ENCODE measurements at places on chromosomes 11 and 22.
A peak's percentile ranks its signal among the peaks of the same experiment; 100 is the strongest.

GRCh38 chr11:31770011-31770700 lies 41.0 kb downstream of the PAX6 start:
- no peak for DNase-seq

- DNase-seq = no peak
Measured at GRCh38 chr11:103272876-103273275, 163.7 kb downstream of the DYNC2H1 start.

DNA sequence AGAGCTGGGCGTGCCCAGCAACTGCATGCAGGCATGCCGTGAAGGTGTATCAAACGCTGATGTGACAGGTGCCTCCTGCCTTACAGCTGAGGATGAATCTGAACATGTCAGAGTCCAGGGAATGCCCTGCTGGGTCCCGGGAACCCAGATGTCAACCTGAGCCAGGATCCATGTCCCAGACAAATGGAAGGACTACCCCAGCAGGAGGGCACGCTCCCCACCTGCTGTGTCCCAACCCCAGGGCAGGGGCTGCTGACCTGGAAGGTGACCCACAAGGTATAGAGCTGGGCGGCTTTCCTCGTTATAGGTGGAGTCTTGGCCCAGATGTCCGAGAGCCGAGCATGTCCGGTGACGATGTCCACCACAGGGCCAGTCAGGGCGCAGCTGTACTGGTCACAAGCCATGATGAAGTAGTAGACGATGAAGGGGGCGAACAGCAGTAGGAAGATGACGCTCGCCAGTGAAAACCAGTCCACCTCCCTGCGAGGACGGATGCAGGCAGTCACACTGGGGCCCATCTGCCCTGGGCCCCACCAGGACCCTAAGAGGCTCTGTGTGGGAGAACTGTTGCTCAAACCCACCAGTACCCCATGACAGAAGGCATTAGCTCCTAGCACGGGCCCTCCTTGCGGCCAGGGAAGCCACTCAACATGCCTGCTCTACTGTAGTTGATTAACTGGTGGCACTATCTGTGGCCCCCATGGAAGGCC lies 4.3 kb downstream of the DHCR7 start:
- no peak for DNase-seq

DNA sequence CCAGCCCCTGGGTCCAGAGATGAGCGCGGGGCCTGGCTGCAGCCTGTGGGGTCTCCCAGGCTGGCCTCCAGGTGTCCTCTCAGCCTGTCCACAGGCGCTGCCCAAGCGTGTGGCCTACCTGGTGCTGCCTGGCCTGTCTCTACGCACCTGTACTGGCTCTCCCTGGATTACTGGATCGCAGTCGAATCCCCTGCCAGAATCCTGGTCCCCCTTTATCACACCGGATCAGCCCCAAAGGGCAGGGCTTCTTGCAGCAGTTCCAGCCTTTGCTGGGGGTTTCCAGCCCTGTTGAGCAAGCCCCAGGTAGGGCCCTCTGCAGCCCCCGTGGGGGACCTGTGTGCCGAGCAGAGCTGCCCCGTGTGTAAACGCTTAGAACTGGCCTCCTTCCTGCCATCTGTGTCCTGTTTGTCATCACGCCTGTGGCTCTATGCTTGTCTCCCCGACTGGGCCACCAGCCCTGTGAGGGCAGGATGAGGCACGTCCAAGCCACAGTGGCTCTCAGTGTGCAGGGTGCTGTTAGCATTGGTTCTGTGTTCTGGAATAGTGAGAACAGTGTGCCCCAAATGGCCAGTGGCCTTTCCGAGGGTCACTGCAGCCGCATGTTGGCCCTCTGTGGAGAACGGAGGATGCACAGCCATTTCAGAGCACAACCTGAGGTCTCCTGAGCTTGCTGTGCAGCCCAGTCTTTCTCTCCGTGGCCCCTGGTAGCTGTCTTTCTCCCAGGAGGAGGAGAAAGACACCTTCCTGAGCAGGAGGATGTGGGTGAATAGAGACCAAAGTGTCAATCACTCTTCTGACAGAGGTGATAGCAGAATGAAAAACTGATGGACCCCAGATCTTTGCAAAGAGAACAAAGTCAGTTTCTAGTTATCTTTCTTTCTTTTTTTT lies 13.9 kb upstream of the TXNRD2 start:
- DNase-seq = no peak

GRCh38 chr11:8531982-8532381 lies 62.0 kb downstream of the STK33 start:
- no peak for DNase-seq

GRCh38 chr11:108938604-108939003 lies 273.7 kb downstream of the DDX10 start:
- DNase-seq = no peak

GRCh38 chr11:135033540-135033939 lies 621.5 kb upstream of the B3GAT1 start:
- no peak for DNase-seq

- peak; percentile 68 for DNase-seq
Measured at GRCh38 chr11:35012467-35013191, 96.2 kb downstream of the PDHX start.

DNA sequence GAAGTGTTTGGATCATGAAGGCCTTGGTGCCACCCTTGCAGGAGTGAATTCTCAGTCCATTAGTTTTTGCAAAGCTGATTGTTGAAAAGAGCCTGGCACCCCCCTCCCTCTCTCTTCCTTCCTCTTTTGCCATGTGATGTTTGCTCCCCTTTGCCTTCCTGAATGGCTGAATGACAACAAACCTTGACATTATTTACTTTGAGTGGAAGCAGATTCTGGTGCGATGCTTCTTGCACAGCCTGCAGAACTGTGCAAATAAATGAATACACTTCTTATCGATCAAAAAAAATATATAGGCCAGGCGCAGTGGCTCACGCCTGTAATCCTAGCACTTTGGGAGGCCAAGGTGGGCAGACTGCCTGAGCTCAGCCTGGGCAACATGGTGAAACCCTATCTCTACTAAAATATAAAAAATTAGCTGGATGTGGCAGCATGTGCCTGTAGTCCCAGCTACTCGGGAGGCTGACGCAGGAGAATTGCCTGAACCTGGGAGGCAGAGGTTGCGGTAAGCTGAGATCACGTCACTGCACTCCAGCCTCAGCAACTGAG lies 2.0 kb upstream of the NARS2 start:
- no peak for DNase-seq

DNA sequence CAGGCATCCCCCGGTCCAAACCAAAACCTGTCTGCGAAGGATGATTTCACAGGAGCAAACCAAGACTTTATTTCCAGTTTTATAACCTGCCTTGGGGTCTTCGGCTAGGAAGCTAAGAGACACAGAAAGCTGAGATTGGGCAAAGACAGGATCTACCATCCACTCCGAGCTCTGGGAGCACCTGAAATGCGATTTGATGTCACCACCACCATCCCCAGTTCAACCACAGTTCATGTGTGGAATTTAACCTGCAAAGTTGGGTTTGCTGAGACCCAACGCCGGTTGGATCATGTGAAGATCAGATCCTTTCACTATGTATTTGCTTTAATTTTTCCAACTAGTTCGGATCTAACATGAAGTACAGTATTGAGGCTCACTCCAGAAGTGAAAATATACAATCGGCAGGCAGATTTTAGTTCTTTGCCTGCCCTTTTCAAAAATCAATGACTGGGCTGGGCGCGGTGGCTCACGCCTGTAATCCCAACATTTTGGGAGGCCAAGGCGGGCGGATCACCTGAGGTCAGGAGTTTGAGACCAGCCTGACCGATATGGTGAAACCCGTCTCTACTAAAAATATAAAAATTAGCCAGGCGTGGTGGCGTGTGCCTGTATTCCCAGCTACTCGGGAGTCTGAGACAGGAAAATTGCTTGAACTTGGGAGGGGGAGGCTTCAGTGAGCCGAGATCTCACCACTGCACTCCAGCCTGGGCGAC lies 1.4 kb upstream of the C11orf24 start:
- DNase-seq = no peak

GRCh38 chr11:123158033-123159003 lies 36.7 kb downstream of the CLMP start:
- DNase-seq = no peak

DNA sequence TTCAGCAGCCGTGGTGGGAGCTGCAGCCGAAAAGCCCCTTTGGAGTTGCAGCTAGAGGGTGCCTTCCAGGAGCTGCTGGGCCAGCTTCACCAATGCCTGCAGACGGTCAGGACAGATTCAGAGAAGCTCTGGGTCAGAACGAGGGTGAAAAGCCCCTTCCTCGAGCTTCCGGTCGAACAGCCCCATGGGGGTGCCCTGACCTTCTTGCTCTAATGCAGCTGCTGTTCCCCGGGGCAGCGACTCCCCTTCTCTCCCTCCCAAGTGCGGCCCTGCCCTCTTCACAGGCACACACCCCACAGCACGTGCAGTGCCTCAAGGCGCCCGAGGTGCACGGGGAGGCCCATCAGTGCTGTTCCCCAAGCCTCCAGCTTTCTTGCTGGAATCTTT lies 9.6 kb upstream of the IFITM3 start:
- no peak for DNase-seq

DNA sequence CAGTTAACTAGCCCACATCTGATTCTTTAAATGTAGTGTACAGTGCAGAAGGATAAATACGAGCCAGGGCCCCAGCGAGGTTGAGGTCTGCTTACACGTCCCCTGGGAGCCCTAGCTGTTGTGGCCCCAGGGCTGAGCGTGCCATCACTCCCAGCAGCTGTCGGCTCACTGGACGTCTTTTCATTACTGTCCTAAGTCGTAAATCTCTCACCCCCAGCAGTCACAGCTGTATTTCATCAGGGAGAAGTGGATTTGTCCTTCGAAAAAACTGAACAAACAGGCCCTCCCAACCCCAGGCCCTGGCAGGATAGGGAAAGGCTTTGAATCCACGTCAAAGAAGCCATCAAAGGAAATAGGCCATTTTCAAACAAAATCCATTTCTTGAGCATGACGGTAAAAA lies 110.4 kb upstream of the CSNK2A3 start:
- DNase-seq = no peak

DNA sequence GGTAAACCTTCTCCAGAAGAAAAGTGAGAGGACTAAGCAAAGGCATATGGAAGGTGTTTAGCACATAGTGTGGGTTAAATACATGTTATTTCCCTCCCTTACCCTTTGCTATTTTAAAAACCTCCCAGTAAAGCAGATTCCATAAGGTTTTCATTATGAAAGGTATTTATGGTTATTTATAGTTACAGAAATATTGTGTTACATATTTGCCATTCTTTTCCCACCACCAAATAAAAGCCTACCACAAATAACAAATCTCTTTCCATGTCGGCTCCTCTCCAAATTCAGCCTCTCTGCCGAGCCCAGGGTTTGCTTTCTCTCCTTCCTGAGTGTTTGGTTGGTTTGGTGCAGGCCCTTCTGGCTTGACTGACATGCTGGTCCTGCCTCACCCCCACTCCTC lies 64.4 kb downstream of the INSC start:
- no peak for DNase-seq

- no peak for DNase-seq
Measured at GRCh38 chr11:26929806-26930517, 64.0 kb upstream of the FIBIN start.

DNA sequence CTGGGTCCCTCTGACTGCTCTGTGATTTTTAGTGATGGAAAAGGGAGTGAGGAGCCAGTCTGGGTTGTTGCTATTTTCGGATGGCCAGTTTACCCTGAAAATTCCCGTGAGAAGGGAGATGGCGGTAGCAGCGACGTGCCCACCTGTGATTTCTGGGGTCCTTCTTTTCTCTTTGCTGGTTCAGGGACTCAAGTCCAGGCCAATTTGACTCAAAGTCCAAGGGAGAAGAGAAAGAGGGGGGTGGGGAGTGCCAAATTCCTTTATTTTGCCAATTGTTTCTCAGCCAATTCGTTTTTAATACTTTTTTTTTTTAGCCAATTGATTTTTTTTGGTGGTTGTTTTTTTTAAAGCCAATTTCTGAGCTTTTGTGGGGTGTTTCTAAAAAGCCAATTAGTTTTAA lies 6.9 kb downstream of the IGF2 start:
- no peak for DNase-seq

- DNase-seq = no peak
Measured at GRCh38 chr11:90310210-90310609, 87.4 kb upstream of the CHORDC1 start.

- DNase-seq = peak; percentile 37
Measured at GRCh38 chr11:2194877-2195755, 23.5 kb upstream of the TH start.

GRCh38 chr11:99316776-99317520 lies 296.2 kb downstream of the CNTN5 start:
- DNase-seq = no peak

DNA sequence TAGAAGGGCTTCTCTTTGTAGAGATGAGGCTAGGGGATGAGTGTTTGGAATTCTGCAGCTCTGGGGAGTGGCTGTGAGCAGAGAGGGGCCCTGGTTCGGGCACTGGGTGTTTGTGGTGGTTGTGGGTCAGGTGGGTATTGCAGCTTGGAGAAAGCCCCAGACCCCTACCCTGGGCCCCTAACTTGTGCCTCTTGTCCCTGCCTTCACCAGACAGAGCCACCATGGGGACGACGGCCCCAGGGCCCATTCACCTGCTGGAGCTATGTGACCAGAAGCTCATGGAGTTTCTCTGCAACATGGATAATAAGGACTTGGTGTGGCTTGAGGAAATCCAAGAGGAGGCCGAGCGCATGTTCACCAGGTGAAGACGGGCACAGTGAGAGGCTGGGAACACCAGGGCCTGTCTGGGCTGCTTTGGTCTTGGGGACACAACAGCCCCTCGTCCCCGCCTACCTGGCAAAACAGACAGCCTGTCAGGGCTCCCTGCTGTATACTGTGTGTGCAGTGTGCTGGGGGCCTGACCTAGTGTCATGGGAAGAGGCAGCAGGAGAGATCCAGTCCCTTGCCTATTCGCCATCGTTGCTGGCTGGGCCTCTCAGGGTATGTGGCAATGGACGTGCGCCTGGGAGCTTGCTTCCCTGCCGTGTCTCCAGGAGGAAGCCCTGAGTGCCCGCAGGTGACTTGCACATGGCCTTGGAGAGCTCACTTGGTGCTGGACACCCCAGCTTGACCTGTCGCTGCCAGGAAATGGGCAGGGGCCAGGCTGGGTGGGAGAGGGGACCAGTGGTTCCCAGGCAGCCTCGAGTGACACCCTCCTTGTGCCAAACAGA lies 4.3 kb downstream of the INCENP start:
- no peak for DNase-seq

GRCh38 chr11:96658436-96658835 lies 268.6 kb downstream of the JRKL start:
- no peak for DNase-seq

DNA sequence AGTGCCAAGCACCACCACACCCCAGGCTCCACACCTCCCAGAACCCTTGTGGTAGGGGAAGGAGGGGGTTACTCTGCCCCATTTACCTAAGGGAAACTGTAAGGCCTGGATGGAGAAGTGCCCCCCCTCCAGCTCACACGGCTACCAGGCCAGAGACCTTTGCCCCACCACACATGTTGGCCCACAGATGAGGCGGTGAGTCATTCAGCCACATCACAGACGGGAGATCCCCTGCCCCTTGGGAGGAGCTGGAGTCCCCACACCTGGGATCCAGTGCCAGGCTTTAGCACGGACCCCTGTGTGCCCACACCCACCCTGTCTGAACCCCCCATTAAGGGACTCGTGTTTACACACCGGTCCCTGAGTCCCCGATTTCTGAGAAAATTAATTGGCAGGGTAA lies 24.9 kb downstream of the CDKN1C start:
- DNase-seq = peak; percentile 6

All from CD4-positive, alpha-beta T cell treated with Interleukin-2 at 100 ng/mL for 4 hours (primary cell).